Stimulated activated CD4-positive, alpha-beta T cell treated with anti-CD3 and anti-CD28 coated beads, Interleukin-4, amount 100 ng/mL, for 48 hours (primary cell): ENCODE measurements at places on chromosomes 3 and 15.

- no peak for DNase-seq
Measured at GRCh38 chr3:14433106-14433505, 30.7 kb downstream of the SLC6A6 start.

- no peak for DNase-seq
Measured at GRCh38 chr3:70557976-70558375, 245.5 kb upstream of the MDFIC2 start.

DNA sequence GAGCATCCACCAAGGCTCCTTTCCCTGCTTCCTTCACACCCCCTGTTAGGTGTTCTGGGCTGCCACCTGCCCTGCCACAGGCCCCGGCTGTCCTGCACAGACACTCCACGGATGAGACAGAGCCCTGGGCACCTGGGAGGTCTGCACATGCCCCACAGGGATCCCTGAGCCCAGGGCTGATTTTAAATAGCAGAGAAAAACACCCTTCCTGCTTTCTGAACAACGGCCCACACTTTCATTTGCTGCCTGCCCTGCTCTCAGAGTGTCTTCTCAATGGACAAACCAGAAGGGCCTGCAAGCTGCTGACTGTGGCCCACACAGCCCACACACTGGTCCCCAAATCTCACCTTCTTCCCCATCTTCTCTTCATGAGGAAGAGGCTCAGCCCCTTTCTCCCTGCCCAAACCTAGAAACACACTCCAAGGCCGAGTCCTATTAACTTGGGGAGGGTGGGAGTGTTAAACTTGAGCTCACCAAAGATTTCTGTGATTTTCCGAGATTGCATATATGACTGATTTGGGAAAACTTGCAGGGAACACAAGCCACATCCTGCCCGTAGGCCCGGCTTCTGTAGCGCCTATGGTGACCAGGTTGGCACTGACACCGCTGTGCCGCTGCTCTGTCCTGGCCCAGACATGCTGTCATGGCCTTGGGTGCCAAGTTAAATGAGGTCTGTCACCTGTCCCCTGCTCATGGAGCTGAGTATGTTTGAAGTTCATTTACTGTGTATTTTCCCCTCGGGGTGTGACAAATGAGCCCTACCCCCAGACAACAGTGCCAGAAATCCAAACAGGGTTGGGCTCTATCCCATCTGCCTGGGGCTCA lies 47.2 kb upstream of the KLF13 start:
- DNase-seq, result no peak

- no peak for DNase-seq
Measured at GRCh38 chr3:171841620-171842000, 1.5 kb upstream of the TMEM212 start.

DNA sequence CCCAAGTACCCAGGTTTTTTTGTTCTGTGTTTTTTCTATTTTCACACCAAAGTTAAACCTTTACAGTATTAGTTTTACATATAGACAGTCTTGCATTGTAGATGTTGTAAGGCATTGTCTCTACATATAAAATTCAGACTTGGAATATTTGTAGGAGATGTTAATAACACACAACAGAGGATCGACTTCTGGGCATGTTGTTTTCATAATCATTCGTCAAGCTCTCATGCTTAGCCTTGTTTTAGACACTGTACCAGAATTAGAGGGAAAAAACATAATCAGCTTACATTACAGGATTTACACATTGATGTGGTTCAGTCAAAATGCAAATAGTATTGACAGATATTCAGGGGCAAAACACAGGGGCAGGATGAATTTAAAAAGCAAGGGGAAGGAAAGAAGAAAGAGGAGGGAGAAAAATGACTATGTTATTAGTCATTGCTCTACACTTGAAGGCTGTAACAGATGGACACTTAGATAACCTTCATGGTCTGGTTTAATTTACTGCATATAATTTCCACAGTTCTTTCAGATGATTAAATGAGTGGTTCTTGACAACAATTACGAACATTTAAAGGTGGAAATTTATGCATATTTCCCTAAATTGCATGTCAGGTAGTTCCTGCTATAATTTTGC lies 7.5 kb downstream of the CMSS1 start:
- DNase-seq, result no peak

DNA sequence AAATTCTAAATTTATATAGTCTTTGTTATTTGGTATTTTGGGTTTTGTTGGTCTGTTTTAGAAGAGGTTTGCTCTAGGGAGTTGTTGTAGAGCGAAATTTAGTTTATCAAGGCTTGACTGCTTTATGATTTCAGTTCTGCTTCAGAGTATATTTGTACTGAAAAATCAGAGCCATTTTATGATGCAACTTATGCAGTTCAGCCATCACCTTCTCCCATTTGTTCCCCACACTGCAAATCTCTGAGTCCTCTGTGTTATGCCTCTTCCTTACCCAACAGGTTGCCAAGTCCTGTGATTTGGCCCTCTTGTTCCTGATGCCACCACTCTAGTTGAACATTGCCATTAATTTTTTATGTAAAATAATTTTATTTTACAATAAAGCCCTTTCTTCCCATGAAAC lies 140.4 kb downstream of the ZNF609 start:
- DNase-seq, result no peak

GRCh38 chr3:157861076-157861765 lies 245.0 kb downstream of the SHOX2 start:
- DNase-seq, result no peak

- no peak for DNase-seq
Measured at GRCh38 chr15:22904736-22905135, 66.3 kb downstream of the NIPA2 start.

- DNase-seq, result no peak
Measured at GRCh38 chr15:40618906-40619305, 24.9 kb downstream of the KNL1 start.

DNA sequence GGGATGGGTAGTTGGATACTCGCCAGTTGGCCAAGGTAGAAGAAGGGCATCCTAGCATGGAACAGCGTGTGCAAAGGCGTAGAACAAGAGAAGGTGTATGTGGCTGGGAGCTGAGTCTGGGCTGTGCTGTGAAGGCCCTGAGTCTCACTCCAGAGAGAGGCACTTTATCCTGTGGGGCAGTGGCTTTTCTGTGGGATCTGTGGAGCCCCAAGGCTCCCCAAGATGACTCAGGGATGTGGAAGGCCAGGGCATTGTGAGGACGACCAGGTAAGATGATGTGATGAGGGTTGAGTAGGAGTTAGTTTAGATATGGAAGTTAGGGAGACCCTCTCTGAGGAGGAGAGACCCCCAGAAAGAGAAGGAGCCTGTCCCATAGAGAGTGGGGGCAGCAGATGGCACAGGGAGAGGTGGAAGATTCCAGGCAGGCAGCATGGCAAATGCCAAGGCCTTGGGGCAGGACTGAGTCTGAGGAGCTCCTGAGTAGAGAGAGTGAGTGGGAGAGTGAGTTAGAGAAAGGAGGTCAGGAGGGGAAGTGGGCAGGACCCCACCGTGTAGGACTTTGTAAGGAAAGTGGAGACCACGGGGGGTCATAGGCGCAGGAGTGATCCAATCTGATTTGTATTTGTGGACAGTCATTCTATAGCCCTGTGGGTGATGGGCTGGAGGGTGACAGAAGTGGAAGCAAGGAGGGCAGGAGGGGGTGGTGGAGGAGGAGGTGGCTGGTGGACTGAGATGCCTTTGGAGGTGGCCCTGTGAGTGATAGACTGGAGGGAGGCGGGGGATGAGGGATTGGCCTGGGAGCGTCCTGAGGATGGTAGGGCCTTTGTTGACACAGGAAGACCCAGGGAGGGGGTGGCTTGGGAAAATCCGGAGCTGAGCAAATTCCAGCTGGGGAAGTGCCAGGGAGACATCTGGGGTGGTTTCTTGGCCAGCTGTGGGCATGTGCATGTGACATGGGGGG lies 50.3 kb downstream of the FBLN2 start:
- no peak for DNase-seq

- no peak for DNase-seq
Measured at GRCh38 chr15:70277556-70277955, 179.8 kb upstream of the TLE3 start.

DNA sequence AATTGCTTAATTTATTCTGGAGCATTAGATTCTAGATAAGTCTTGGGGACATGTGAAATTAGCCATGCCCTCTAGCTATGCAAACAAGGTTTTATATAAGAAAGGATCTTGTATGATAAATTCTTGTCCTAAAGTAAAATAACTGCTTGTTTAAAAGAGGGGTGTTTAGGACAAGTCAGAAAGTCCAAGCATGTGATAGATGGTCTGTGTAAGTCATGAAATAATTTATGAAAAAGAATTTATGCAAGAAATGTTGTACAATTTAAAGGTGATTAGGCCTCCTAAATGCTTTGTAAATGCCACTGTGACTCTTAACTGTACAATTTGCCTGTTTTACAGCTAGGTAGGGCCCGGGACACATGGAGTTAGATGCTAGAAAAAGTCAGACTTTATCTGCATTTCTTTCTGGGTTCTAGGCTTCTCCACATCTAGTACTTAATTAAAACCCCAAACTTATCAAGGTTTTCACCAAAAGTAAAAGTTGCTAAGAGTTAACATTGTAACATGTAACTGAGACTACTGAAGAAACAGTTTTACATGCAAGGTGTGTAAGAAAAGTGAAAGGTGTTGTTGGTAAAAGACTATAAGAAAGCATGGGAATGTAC lies 13.2 kb downstream of the LINS1 start:
- no peak for DNase-seq

- no peak for DNase-seq
Measured at GRCh38 chr3:168815946-168816345, 720.2 kb upstream of the GOLIM4 start.

DNA sequence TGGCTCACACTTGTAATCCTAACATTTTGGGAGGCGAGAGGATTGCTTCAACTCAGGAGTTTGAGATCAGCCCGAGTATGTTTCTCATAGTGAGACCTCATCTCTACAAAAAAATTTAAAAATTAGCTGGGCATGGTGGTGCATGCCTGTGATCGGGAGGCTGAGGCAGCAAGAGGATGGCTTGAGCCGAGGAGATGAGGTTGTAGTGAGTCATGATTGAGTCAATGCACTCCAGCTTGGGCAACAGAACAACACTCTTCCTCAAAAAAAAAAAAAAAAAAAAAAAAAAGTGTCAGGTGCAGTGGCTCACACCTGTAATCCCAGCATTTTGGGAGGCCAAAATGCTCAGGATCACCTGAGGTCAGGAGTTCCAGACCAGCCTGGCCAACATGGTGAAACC lies 2.4 kb downstream of the RPL39L start:
- DNase-seq, result no peak

GRCh38 chr3:183061391-183062172 lies 37.7 kb downstream of the MCCC1 start:
- DNase-seq, result no peak

DNA sequence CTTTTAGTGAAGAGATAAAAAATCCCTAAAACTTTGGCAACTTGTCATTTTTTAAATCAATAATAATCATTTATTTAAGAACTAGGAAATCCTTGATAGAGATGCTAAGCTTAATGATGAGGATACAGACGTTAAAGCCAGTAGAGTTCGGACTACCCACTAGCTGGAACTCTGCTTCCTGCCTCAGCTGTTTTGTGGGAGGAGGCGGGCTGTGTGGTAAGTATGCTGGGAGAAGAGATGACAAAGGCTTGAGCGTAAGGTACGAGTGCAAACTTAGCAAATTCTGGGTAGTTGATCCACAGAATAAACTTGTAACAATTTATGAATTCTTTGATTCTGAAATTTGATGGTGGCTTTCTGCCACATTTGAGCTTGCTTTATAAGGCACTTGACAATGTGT lies 111.2 kb upstream of the NANOGP8 start:
- no peak for DNase-seq

GRCh38 chr15:100275641-100276040 lies 66.1 kb downstream of the ADAMTS17 start:
- DNase-seq, result no peak

DNA sequence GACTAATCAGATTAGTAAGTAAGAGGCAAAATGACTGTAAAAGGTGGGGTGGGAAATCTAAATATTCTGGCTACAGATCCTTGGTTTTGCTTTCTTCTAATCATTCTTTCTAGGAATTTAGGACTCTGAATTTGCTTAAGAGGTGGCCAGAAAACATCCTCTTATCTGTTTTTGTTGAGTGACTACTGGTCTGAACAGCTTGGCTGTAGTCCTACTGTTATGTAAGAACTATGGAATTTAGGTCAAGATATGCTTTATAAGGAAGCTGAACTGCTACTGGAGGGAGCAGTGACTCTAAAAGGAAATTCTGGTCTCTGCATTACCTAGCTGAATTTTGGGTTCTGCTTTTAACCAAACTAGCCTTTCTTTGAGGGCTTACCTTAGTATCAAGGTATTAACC lies 33.5 kb upstream of the CSPG5 start:
- no peak for DNase-seq

GRCh38 chr15:55902981-55903380 lies 90.4 kb downstream of the NEDD4 start:
- DNase-seq, result no peak

- DNase-seq, result no peak
Measured at GRCh38 chr3:186708983-186709679, 8.0 kb upstream of the KNG1 start.

DNA sequence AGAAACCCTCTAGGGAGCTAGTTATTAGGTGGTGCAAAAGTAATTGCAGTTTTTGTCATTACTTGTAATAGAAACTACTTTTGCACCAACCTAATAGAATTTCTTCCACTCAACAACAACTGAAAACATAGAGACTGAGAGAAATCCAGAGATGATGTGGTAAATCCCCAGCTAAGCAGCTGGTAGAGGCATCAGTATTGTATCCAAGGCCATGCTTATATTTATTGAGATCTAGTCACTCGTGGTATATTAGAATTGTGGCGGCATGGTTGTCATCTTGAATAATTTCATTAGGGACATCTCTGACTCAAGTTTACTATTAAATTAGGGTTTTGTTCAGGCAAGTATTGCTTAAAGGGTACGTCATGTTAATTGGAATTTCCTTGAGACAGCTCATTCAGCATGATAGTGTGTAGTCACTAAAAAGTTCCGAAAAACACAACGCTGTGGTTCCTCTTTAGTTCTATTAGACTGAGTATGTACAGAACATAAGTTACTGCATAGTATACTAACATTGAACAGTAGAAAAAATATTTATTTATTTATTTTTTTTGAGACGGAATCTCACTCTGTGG lies 35.3 kb downstream of the PAK2 start:
- no peak for DNase-seq

DNA sequence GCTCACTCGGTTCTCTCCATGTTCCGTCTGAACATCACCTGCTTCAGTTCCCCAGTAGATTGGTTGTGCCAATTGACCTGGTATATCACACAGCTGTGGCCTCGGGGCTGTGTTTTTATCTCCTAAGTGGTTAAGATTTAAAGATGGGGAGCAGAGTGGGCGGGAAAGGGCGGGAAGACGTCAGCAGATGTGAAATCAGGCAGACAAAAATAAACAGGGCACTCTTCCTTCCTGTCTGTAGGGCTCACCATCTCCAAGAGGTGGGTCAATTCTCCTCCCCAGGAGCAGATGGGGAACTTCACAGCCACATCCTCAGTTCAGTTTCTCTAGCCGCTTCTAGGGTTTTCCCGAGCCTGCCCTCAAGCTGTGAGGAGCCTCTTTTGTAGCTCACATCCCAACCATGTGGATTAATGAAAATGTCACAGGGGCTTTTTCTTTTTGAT lies 26.8 kb upstream of the LIMD1 start:
- DNase-seq, result peak; percentile 23
